ENCODE measurements at places on chromosomes 12 and 14.

- DNase-seq: no peak
Measured at GRCh38 chr14:103128631-103129300, 5.5 kb downstream of the TNFAIP2 start.

GRCh38 chr12:92110083-92110640, 35.5 kb downstream of the BTG1 start:
- DNase-seq: no peak

DNA sequence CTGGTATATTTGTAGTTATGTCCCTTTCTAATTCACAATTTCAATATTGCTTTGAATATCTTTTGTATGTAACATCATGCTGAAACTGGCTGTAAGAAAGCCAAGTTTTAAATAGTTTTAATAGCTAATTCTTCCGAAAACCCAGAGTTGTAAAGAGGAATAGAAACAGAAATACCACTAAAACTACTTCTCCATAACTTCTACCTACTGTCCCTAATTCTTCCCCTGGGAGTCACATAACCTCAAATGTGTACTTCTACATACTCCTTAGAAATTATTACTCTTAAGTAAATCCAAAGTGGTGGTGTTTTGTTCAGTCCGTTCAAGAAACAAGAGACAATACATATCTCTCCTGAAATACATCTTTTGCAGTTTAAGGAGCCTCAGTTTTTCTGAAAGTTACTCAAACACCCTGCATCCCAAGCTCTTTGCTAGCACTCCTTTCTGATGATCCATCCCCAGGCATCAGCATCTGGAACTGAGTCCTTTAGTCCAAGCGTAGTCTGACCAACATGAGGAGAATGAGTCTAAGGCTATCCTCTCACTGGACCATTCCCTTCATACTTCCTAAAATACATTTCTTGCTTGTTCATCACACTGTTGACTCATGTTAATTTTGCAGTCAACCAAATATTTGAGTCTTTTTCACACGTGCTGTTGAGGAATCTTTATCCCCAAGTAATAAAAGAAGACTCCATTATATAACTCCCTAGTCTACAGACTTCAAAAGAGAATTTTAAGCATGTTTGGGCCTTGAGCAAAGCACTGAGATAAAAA, 214.3 kb upstream of the NUDT4 start:
- no peak for DNase-seq

DNA sequence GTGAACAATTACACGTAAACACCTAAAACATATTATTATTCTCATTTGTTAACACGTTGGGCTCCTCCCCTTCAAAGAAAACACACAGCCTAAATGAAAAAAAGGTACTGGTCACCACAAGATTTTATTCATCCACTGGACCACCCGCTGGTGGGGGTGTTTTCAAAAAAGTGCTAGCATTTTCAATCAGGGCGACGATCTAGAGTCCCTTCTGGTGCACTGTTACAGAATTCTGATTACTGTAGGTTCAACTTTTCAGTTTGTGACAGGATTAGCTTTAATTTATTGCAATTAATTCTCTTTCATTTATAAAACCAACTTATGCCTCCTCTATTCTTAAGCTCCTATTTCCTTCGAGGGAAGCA, 443 bp downstream of the MAGOHB start:
- no peak for DNase-seq

- no peak for DNase-seq
Measured at GRCh38 chr12:29582146-29582545, 84.7 kb upstream of the OVCH1 start.

Data from HL-60 (cell line).